ENCODE measurements at places on chromosomes 3 and 15. TPM values are rescaled to one million over a fixed set of nuclear protein-coding genes. Genes with fewer than 3 reads are reported as not detected.

The ABHD5 gene
- 27.5 TPM for total RNA-seq

- DNase-seq = no peak
Observed at GRCh38 chr3:48369693-48370332, 2.2 kb upstream of the FBXW12 start.

The ARGFX gene
- total RNA-seq = not detected

The GOLGA6D gene
- total RNA-seq = not detected

The CCNB2 gene
- total RNA-seq = 0.17 TPM
